Right renal pelvis (tissue), 4 donors: ENCODE measurements at places on chromosomes 13 and 19. TPM values are rescaled to one million over a fixed set of nuclear protein-coding genes. Genes with fewer than 3 reads are reported as not detected.

PLPP2 gene
- 3.1 TPM for polyA plus RNA-seq

SIX5 gene
- polyA plus RNA-seq = 31.7 TPM

CCDC169 gene
- polyA plus RNA-seq = 5.8 TPM

GAMT gene
- 26.9 TPM for polyA plus RNA-seq

CD79A gene
- polyA plus RNA-seq = 1.2 TPM

NFIC gene
- 24.9 TPM for polyA plus RNA-seq

TGFBR3L gene
- 0.28 TPM for polyA plus RNA-seq

TBXA2R gene
- polyA plus RNA-seq = 4.1 TPM

PPP1R12C gene
- 78.0 TPM for polyA plus RNA-seq

DNA sequence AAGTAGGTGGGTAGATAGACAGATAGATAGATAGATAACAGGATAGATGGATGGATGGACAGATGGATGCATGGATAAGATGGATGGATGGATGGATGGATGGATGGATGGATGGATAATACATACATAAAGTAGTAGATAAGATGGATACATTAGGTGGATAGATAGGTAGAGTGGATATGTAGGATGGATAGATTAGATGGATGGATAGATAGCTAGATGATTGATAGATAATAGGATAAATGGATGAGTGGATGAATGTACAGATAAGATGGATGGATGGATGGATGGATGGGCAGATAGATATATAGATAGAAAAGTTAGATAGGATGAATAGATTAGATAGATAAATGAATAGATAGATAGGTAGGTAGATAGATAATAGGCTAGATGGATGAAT, 2.1 kb downstream of the CYP4F3 start:
- DNase-seq = no peak

DNA sequence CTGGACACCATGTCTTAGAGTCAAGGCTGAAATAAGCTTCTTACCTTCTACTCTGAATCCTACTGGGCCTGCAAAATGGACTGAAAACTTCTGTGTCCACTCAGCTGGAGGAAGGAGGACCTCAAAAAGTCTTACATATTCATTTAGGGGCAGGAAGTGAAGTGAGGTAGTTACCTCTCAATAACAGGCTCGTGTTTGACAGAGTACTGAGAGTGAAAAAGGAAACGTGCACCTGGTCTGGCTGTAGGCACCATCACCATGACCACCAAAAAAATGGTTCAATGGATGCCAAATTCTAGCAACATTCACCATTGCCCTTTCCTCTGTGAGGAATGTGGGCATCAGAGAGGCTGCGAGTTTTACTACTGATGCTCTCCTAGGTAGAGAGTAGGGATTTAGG, 176.2 kb downstream of the RFC3 start:
- DNase-seq = no peak

GRCh38 chr19:18644196-18645034, 7.6 kb downstream of the KLHL26 start:
- DNase-seq = no peak

GRCh38 chr13:35695448-35695770, 218.9 kb upstream of the MAB21L1 start:
- no peak for DNase-seq

GRCh38 chr19:7113233-7113632, 43.7 kb downstream of the ZNF557 start:
- DNase-seq = no peak

DNA sequence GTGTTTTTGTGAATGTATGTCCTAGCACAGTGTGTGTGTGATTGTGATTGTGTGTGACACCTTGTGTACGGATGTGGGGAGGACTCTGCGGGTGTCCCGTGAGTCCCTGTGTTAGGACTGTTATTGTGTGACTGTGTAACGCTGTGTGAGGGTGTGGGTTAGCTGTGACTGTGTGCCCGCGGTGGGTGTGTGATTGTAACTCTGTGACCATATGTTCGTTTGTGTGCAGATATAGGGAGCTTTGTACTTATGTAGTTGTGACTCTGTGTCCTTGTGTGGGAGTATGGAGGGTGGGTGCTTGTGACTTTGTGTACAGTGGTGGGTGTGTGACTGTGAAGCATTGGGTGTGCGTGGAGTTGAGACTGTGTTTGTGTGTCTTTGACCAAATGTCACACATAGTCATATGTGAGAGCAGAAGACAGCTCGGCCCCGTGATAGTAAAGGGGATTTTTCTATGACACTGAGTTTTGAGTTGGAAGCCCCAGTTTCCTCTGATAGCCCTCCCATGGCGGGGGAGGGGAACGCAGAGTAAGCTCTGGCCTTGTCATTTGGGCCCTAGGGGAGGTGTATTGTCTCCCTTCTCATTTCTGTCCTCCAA, 949 bp upstream of the ZNF260 start:
- DNase-seq = no peak

GRCh38 chr13:110912651-110913051, 2.2 kb downstream of the ANKRD10 start:
- DNase-seq = no peak

DNA sequence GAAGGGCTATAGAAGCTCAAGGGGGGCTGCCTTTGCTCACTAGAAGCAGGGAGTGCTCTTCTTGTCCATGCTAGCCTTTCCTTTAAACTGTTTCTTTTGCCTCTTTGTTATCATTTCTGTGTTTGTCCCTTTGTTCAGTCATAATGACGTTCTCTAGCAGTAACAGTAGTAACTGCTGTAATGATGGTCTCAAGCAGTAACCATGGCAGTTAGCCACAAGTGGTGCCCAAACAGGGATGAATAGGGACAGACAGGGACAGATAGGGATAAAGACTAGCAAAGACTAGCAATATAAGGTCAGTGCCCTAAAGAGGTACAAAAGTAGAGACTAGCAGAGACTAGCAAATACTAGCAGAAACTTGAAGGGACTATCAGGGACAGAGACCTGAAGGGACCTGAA, 869.0 kb upstream of the PRR20A start:
- DNase-seq = no peak

DNA sequence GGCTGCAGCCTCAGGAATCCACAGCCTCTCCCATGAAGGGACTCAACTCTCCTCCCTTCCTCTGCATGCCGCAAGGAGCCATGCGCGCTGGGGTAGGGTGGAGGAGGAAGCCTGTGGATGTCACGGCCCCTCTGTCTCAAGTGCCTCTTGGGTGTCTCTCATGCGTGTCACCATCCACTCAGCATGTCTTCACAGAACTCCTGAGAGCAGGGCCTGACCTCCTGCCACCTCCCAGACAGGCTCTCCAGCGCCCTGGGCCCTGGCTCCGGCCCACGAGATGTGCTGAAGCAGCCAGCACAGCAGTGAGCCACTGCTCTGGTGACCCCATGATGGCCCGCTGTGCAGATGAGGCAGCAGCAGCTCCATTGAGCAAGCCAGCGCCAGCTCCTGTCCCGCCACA, 25.9 kb upstream of the SPACA7 start:
- no peak for DNase-seq

DNA sequence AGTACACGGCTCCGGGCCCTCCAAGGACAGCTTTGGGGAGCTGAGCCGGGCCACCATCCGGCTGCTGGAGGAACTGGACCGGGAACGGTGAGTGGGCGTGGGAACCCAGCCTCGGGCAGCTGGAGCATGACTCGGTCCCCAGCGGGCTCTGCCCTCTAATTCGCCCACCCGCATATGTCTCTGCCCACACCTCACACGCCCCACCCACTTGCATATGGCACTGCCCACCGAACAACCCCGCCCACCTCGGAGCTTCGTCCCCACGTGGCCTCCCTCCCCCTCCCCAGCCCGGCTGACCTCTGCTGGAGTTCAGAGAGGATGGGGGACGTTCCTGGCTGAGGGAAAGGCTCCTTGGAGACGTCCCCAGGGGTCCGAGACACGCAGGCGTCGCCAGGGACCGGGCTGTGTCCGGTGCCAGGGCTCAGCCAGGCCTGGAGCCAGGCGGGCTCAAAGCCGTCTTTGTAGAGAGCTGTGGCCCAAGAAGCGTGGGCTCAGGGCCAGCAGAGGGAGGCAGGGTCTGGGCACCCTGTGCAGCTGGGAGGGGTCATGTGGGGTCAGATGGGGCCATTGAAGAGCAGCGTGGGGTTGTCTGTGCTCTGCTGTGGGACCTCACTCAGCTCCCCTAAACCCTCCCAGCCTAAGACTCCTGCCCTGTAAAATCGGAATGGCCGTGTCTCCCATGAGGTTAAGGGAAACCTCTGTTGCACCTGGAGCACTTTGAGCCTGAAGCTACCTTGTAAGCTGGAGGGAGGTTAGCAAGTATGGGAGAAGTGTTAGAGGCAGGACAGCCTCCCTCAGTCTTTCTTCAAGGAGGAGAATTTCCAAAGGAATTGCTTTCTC, 3.8 kb downstream of the APC2 start:
- no peak for DNase-seq

DNA sequence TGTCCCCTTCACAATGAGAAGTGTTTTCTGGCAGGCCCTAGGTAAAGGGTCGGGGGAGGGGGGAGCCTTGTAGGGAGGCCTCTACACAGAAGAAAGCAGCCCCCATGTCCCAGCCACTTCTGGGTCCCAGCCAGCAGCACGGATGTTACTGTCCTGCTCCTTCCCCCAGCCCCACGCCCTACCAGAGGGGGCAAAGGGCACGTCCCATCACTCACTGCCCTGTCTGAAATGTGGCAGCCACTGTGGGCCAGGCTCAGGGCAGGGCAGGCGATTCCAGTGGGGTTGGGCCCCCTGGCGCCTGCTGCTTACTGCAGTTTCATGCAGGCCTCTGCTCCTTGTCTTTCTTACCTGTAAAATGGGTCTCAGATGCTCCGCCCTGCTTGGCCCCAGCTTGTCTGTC, 6.1 kb upstream of the SLC25A42 start:
- DNase-seq = no peak

DNA sequence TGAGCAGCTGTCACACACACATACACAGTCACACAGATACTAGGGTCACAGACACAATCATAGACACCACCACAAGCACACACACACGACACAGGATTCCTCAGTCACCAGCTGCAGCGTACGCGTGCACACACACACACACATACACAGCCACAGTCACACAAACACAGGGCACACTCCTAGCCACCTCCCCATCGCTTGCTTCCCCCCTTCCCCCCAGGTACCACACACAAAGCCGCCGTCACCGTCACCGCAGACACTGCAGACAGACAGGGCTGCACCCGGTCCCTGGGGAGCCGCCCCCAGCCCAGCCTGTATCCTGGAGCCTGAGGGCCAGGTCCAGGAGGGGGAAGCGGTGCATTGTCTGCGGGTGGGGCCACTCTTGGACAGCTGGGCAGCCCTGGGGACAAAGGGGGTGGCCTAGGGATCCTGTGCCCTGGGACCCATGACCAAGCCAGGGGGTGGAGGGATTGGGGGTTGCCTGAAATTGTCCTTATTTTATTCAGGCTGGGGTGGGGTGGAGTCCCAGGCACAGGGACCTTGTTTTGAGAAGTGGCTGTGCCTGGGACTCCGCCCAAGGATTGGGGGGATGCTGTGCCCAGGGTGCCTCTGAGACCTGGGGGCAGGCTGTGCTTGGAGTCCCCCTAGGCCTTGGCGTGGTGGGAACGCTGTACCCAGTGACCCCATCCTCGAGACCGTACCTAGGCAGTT, 957 bp downstream of the NUMBL start:
- DNase-seq = no peak

DNA sequence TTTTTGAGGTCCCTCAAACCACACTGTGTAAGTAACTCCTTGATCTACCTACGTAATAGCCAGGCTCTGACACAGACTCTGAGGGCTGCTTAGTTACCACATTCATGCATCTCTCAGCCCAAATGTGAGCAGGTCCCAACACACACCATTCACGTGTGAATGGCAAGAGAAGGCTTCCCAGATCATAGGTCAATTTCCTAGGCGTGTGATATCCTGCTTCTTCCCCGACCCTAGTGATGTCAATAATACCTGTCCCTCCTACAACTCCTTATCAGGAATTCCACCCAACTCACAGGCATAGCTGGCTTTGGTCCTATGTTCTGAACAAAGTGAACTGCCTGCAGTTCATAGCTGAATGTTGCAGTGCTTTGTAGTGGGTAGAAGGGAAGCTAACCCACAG, 334.5 kb downstream of the RFC3 start:
- no peak for DNase-seq

- DNase-seq = no peak
These were observed 150.1 kb downstream of the OXGR1 start for GRCh38 chr13:96844195-96844594.

DNA sequence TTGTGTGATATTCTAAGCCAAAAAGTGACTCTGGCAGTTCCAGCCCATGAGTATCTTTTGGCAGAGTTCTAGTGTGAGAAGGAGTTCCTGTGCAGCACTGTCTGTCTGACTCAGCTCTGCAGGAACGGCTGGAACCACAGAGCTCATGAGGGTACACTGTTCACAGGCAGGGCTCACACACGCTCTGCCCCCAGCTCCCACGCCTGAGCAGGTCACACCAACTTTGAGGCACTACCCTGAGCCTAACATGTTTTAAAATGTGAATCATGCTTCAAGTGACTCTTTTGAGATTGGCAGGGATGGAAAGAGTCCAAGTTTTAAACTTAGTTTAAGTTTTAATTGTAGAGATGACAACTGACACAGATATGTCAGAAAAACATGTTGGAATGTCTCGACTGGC, 1203.3 kb downstream of the UQCRFS1 start:
- DNase-seq = no peak

DNA sequence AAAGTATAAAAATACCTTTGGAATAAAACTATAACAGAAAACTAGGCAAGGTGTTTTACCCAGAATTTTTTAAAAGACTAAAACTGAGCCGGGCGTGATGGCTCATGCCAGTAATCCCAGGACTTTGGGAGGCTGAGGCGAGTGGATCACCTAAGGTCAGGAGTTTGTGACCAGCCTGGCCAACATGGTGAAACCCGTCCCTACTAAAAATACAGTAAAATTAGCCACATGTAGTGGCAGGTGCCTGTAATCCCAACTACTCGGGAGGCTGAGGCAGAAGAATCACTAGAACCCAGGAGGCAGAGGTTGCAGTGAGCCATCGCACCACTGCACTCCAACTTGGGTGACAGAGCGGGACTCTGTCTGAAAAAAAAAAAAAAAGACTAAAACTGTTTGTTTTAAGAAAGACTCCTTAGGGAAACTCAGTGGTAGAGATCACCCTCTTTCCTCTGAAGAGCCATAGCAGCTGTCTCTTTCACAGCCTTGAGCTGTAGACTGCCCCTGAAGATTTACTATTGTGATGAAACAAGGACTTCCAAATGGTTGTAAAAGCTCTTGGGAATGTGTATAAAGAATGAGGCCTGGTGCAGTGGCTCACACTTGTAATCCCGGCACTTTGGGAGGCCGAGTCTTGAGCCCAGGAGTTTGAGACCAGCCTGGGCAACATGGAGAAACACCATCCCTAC, 14.7 kb upstream of the KCTD4 start:
- DNase-seq = no peak
